ENCODE measurements at places on chromosomes 1 and 21. TPM values are rescaled to one million over a fixed set of nuclear protein-coding genes. Genes with fewer than 3 reads are reported as not detected.

The CLDN17 gene
- not detected for total RNA-seq

The COPA gene
- total RNA-seq, result 243 TPM

The C21orf58 gene
- total RNA-seq, result 8.9 TPM

The FRRS1 gene
- total RNA-seq, result 2.8 TPM

The PRRX1 gene
- 14.0 TPM for total RNA-seq

The TDRD5 gene
- total RNA-seq, result not detected

The GBP2 gene
- total RNA-seq, result 7.8 TPM

The NR0B2 gene
- not detected for total RNA-seq

The GJA5 gene
- total RNA-seq, result not detected

GRCh38 chr1:184696403-184696802 lies 58.3 kb downstream of the EDEM3 start:
- no peak for DNase-seq

- no peak for DNase-seq
These were observed 124.0 kb downstream of the CNIH3 start for GRCh38 chr1:224739997-224740684.

DNA sequence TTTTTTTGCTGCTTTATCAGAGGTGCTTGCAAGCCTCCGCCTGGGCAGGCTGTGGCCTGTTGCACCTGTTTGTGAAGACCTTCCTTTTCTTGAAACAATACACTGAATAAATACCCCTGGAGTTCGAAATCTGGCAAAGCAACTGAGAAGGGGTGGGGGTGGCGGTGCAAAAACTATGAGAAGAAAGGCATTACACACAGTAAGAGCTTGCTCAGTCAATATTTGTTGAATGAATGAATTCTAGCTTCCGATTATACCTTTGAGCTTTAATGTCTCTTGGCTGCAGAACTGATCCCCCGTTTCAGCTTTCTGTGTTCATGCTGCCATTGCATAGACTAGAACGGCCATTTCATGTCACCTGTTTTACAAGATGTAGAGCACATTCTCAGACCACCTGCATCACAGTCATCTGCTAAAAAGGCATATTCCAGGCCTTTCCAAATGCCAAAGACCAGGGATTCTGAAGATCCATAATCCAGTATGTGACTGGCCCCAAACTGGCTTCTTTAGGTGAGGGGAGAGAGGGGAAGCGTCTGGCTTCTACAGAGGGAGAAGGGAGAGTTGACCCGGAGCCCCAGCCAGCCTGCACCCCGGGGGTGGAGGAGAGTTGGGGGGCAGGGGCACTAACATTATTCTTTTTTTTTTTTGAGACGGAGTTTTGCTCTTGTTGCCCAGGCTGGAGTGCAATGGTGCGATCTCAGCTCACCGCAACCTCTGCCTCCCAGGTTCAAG lies 111.5 kb downstream of the ETS2 start:
- no peak for DNase-seq

DNA sequence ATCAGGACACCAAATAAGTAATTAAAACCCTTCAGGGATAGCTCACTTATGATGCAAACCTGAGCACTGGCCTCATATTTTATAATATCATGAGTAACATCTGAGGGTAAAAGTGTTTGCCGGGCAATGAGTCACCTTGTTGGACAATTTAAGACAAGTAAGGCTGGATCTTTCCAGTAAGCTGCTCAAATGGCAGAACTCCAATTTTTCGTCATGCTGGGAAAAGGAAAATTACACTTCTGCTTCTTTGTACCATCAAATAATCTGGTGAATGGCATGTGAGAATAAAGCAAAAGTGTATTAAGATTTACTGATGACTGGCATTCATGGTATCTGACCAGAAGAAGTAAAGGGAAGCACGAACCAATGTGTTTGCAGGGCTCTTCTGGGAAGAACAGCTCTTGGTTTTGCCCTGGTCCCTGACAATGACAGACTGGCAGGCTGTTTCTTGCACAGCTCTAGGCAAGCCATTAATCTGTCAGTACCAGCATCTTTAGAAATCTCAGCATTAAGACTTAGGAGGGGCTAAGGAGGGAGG lies 392.2 kb downstream of the VAV3 start:
- peak; percentile 54 for DNase-seq

DNA sequence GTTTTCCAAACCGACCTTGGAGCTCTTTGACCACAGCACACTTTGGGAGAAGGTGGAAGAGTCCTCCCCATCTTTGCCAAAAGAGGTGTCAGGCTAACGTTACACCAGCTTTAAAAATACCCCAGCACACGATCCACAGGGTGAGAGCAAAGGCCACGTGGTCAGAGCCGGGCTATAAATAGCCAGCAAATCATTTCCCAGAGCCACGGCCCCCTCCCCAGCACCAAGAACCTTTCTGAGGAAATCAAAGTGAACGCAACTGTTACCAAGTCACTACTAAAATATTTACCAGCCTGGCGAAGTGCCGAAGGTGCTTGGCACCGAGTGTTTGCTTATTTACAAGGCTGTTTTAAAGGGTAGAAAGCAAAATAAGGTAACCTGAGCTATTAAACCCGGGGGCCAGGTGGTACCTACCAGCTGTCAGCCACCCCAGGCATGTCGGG lies 72.4 kb downstream of the CASZ1 start:
- peak; percentile 40 for DNase-seq

GRCh38 chr1:17148950-17149608 lies 29.8 kb upstream of the PADI2 start:
- no peak for DNase-seq

DNA sequence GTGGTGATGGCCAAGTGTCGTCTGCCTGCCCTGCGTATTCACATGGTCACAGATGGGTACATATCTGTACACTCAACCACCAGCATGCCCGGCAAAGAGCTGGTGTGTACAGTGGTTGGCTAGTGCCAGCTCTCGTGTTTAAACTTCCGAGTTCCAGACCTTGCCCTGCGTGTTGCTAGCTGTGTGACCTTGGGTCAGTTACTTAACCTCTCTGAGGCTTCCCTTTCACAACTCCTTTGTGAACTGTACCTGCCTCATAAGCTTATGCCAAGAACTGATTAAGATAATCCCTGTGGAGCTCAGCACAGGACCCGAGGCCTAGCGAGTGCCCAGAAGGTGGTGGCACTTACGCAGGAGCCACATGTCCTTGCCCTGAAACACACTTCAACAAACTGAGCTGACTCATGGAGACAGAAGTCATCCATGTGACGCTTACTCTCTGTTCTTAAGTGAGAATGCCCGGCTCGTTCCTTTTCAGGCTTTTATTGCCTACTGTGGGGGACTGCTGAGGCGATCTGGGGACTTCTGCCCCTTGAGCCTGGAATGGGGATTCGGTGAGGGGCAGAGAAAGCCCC lies 55.4 kb downstream of the ALPL start:
- no peak for DNase-seq

DNA sequence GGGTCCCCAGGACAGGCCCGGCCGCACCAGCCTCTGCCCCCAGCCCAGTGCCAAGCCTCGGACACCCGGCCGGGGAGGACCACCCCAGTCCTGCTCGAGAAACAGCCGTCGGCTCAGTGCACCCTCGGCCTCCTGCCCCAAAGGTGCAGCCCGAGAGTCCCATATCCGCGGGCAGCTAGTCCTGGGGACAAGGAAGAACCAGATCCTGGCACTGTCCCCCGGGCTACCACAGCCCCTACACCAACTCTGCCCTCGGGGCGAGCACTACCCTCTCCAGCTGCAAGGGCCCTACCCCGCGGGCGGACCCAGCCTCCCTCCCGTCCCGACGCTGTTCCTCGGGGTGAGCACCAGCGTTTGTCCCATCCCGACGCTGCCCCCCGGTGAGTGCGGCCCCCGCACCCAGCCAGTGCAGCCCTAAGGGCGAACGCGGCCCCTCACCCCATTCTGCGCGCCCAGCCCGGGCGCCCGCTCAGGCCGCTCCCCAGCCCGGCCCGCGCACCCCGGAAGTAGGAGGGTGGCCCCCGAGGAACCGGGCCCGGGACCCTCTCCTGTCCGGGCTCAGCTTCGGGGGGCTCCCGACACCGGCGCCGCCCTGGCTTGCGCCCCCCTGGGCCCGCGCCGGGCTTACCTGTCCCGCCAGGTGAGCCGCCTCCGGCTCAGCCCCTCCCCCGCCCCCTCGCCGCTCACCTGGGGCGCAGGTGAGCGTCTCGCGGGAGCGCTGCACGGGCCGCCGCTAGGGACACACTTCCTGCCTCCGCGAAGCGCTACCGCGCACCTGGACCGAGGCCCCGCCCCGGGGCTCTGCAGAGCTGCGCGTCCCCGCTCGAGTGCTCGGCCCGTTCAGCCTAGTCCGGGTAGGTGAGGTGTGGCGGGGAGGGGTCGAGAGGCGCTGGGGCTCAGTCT lies at the start of gene KDF1:
Gene KDF1 (minus strand): TSS at position 747 of the 903 bp plus-strand sequence. CDS start 8,088 bp downstream, outside the sequence.
- DNase-seq, result no peak

DNA sequence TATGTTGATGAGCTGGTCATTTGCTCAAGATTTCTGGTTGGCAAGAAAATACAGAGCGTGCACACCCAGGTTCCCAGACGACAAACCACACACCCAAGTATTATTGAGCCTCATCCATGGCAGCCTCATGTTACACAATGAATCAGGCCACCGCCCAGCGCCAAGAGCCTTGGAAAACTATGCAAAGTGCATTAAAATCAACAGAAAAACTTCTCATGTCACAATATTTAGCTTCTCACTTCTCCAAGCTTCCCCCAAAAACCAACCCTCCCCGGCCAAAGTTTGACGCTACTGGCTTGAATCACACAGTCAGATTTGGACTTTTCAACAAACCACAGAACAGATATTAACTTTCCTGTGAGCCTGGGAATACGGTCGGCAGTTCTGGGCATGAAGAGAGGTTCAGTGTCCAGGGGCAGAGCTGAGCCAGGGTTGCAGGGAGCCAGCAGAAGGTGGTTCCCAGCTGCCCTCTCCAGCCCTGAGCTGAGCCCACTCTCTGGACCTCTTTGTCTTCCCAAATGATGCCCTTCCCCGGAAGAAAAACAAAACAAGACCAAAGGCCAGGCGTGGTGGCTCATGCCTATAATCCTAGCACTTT lies 71.1 kb downstream of the SETD4 start:
- no peak for DNase-seq

GRCh38 chr1:161884475-161884874 lies 118.4 kb downstream of the ATF6 start:
- no peak for DNase-seq

All from A172 (cell line).